Right forelimb (tissue), 1 donor: ENCODE measurements at places on chromosomes 2 and 18.

GRCh38 chr2:20946468-20946867, 97.4 kb downstream of the APOB start:
- no peak for DNase-seq

GRCh38 chr18:59629894-59630293, 67.3 kb downstream of the CCBE1 start:
- no peak for DNase-seq

- DNase-seq: no peak
These were observed 18.6 kb downstream of the GAREM2 start for GRCh38 chr2:26191316-26192159.

- DNase-seq: no peak
These were observed 357.1 kb downstream of the EN1 start for GRCh38 chr2:118490330-118490729.

DNA sequence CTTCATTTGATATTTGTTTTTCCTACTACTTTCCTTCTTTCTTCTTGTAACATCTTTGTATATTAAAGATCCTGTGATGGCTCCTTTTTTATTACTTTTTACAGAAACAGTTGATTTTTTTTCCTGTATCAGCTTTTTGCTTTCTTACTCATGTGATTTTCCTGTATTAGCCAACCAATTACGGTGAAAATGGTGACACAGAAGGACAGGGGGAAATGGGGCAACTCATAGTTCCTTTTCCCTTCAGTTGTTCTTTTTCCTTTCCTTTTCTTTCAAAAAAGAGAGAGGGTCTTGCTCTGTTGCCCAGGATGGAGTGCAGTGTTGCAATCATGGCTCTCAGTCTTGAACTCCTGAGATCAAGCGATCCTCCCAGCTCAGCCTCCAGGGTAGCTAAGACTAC, 117.8 kb downstream of the ATL2 start:
- DNase-seq: no peak
